ENCODE measurements at places on chromosomes 3 and 15. TPM values are rescaled to one million over a fixed set of nuclear protein-coding genes. Genes with fewer than 3 reads are reported as not detected.

Gene ISLR
- total RNA-seq: 110 TPM

Gene TIMMDC1
- total RNA-seq: 49.1 TPM

Gene TERC
- 108 TPM for total RNA-seq

Gene FOXB1
- total RNA-seq: not detected

Gene PPP1R14D
- not detected for total RNA-seq

Gene KBTBD8
- 3.8 TPM for total RNA-seq

Gene GUCA1C
- total RNA-seq: not detected

Gene CLDN16
- 0.37 TPM for total RNA-seq

Gene CDC25A
- total RNA-seq: 3.7 TPM

Gene HHLA2
- total RNA-seq: not detected

Gene CCDC13
- total RNA-seq: 1.1 TPM

Gene SLC15A2
- total RNA-seq: 14.0 TPM

Gene MBD4
- 27.7 TPM for total RNA-seq

Gene CD200R1
- 7.5 TPM for total RNA-seq

DNA sequence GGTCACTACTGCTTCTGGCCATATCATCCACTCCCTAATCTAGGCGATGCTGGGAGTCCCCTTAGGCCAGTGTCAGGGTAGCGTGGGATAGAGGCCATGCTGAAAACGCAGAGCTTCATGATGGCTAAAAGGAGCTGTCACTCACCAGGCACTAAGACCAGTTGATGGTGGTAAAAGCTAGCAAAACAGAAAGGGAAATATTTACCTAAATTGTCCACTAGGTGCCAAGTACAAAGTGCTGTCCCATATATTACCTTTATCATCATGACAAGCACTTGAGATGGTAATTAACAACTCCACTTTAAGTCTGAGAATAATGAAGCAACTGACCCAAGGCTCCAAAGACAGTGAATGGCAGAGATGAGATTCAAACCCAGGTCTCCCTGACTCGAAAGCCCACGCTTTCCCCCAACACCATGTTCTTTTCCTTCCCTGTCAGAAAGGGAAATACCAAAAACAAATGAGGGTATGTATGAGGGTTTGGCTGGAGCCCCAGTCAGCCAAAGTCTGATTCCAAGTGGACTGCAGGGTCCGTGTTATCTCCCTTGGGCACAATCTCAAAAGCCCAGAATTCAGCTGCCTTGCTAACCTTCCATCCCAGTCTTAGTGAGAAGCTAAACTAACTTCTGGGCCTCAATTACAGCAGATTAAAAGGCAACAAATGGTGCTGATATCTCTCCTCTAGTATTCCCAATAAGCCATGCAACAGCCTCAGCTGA lies 84.7 kb downstream of the RBPMS2 start:
- no peak for DNase-seq

GRCh38 chr15:96392380-96393208 lies 62.1 kb downstream of the NR2F2 start:
- no peak for DNase-seq

- DNase-seq: peak; percentile 67
Measured at GRCh38 chr3:134357914-134358811, 16.1 kb downstream of the AMOTL2 start.

- no peak for DNase-seq
Measured at GRCh38 chr3:4561661-4562060, 68.5 kb downstream of the ITPR1 start.

DNA sequence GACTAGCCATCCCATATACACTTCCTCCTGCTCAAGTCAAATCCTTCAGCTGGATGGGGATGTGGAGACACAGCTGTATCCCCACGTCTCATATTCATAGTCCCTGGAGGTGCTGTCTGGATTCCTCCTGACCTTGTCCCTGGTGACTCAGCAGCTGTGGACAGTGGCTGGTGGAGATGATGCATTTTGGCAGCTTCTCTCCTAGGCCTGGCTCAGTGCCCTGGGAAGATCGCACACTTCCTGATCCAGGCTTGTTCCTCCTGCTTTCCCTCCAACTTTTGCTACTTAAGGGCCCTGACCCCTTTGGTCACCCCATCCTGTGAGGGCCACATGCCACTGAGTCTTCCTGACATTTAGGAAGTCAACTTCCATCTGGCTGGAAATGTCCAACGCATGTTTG lies 44.4 kb downstream of the ADAMTSL3 start:
- DNase-seq: no peak

- no peak for DNase-seq
Measured at GRCh38 chr3:136817448-136817847, 1.5 kb upstream of the SLC35G2 start.

GRCh38 chr3:36447061-36447460 lies 66.8 kb downstream of the STAC start:
- DNase-seq: no peak

- DNase-seq: no peak
Measured at GRCh38 chr3:197417911-197418618, 119.7 kb upstream of the DLG1 start.

DNA sequence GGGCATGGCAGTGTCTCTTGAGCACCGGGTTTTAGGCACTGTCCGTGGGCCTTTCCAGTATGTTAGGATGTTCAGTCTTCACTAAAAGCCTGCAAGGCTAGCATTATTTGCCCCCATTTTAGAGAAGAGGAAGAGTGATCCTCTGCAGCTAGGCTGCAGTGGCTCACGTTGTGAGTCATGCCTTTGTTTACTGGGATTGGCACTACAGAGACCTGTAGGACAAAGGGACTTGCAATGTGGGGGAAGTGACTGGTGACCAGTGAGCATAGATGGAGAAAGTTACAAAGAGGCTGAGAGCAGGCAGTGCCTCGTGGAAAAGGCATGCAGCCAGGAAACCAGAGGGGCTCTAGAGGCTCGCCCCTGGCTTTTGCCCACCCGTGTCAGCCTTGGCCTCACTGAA lies 26.8 kb upstream of the CPNE9 start:
- DNase-seq: no peak

- DNase-seq: no peak
Measured at GRCh38 chr3:14378415-14378814, 24.0 kb upstream of the SLC6A6 start.

DNA sequence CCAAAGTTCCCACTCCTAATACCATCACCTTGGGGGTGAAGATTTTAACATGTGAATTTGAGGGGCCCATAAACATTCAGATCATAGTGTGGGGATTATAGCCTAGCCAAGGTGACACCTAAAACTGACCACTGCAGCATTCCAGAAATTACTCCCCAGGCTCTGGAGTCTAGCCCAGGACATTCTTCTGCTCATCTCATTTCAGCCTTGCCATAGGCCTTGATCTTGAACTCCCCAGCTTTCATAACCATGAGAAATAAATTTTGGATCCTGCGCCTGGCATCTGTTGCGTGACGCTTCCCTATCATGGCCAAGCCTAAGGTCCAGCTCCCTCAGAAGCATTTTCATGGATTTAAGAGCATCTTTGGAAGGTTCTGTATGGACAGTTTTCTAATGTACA lies 502.9 kb upstream of the THBS1 start:
- no peak for DNase-seq

DNA sequence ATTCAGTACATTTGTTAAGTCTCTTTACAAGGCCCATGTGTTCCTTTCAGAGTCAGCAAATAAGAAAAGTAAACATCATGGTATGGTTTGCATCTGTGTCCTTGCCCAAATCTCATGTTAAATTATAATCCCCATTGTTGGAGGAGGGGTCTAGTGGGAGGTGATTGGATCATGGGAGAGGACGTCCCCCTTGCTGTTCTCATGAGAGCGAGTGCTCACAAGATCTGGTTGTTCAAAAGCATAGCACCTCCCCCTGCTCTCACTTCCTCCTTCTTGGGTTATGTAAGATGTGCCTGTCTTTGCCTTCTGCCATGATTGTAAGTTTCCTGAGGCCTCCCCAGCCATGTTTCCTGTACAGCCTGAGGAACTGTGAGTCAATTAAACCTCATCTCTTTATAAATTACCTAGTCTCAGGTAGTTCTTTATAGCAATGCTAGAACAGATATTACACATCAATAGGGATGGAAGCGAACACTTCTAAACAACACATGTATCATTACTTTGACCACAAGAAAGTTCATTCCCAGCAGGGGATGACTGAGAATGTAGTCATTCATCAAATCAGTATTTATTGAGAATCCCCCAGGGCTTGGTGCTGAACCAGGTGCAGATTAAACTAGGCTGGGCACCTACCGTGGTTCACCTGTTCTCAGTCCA lies 4.1 kb downstream of the EFCAB12 start:
- no peak for DNase-seq

DNA sequence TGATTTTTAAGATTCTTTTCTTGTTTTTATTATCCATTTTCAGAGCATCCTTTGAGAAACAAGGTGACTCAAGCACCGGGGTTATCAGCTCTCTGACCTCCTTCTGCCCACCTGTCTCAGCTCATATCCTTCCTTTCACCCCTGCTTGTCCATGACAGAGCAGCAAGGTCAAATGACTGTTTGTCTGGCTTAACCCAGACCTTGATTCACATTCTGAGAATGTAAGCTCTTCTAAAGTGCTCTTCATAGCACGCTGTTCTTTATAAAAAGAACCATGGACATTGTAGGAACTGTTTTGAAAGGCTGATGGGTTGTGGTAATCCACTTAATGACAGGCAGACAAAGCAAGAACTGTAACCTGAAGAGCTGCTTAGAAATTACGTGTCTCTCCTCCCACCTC lies 122.5 kb downstream of the CHST2 start:
- no peak for DNase-seq

All from urinary bladder (tissue), 4 donors.